ENCODE measurements at places on chromosomes 1 and 21. TPM values are rescaled to one million over a fixed set of nuclear protein-coding genes. Genes with fewer than 3 reads are reported as not detected.
A peak's percentile ranks its signal among the peaks of the same experiment; 100 is the strongest.

GRCh38 chr21:34693192-34693810 is 24.5 kb downstream of the CLIC6 start:
- peak; percentile 36 for DNase-seq

- DNase-seq: no peak
These were observed 322.4 kb upstream of the DEPDC1 start for GRCh38 chr1:68819190-68819829.

DNA sequence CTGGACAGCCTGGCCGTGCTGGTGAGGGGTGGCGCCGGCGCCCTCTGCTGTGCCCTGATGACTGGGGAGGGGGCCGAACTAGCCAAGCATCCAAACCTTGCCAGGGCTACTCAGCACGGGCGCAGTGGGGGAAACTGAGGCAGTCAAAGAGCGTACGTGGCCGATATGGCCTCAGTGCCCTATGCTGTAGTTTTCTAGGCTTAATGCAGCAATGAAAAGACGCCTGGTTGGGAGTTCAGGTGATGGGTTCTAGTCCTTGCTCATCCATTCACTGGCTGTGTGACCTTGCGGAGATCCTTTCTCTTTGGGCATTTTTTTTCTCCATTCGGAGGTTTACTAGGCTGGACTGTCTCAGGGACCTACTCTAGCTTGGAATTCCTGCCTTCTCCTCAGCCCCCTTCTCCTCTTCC is 822 bp downstream of the MTX1 start:
- DNase-seq: no peak

The RSPO1 gene
- total RNA-seq: not detected

The NDUFV3 gene
- 72.1 TPM for total RNA-seq

GRCh38 chr1:24275510-24275909 is 43.6 kb upstream of the GRHL3 start:
- peak; percentile 89 for DNase-seq

The RAP1GAP gene
- total RNA-seq: 0.22 TPM

DNA sequence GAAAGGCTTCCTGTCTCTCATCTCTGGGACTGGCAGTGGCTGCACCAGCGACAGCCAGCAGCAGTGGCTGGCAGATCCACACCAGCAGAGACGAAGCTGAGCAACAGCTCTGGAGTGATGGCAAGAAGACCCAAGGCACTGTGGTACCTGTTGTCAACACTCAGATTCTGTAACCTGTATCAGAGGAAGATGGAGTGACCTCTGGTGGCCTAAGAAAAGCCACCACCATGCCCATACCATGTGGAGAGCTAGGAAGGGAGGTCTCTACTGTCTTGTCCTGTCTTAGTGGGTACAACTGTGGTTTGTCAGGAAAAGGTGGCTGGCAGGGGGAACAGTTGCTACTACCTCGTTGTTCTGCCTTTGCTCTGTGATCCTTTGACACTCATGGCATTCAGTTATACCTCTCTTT is 22.5 kb upstream of the RHBDL2 start:
- DNase-seq: no peak

Measured in MG63 (cell line).